CD14-positive monocyte (primary cell): ENCODE measurements at places on chromosomes 1 and 21.

- DNase-seq, result no peak
Measured at GRCh38 chr21:35099310-35099709, 50.2 kb upstream of the RUNX1 start.

GRCh38 chr21:28444111-28444510 lies 548.6 kb downstream of the LTN1 start:
- no peak for DNase-seq

DNA sequence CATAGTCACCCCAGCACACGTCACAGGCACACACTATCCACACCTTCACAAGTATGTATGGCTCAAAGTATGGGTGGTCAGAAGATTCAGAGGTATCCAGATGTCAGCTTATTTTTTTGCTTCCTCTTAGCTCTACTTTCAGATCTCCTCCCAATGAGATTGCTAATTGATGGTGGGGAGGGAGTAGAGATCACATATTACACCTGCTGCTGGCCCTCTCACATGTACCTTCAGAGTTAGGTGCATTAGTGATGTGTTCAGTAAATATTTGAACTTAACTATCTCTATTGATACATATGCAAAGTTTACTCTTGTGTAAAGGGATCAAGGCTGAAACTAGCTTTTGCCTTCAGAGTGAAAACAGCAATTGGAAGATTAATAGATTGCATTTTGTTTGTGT lies 262.6 kb downstream of the PCP4 start:
- no peak for DNase-seq

DNA sequence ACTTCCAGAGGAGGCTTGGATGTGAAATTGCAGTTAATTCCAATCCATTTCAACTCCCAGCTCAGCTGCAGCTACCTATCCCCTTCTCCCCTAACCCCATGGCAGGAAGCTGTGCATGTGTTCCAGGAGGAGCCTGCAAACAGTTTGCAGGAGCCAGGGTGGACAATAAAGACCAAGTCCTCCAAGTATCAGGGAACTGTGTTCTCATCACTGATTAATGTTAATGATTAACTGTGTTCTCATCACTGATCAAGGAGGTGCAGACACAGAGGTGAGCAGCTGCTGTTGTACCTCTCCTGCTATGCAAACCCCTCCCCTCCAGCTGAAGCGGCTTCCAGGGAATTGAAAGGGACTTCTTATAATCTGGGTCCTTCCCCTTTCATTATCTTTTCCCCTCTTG lies 19.2 kb downstream of the CLDN19 start:
- no peak for DNase-seq

DNA sequence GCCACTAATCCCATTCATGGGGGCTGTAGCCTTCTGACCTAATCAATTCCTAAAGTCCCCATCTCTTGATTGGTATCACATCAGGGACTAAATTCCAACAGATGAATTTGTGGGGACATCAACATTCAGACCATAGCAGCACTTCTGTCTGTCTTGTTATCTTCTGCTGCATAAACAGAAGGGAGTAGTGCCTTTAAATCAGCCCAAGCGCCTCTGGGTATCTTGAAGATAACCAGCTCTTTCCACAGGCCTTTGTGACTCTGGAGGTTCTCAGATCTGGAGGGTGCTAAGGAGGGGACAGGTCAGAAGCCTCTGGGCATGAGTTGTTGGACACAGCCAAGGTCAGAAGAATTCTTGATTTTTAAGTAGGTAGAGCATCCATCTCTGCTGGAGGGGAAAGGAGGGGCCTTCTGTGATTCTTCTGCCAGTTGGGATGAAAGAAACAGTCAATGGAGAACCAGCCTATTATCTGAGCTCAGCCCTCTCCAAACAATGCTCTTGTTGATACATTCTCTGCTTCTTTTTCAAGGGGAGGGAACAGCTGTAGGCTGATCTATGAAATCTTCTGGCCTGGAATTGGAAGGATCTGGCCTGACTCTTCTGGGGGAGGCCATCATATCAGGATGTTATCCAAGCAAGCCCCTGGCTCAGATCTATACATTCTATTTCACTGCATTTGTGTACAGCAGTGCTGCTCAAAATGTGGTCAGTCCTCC lies 31.3 kb upstream of the LRIG2 start:
- no peak for DNase-seq

GRCh38 chr1:56953386-56953785 lies 12.4 kb downstream of the C8B start:
- DNase-seq, result no peak

GRCh38 chr1:48701445-48701844 lies 75.2 kb downstream of the BEND5 start:
- no peak for DNase-seq
